B cell (primary cell): ENCODE measurements at places on chromosomes 5 and 9.
A peak's percentile ranks its signal among the peaks of the same experiment; 100 is the strongest.

DNA sequence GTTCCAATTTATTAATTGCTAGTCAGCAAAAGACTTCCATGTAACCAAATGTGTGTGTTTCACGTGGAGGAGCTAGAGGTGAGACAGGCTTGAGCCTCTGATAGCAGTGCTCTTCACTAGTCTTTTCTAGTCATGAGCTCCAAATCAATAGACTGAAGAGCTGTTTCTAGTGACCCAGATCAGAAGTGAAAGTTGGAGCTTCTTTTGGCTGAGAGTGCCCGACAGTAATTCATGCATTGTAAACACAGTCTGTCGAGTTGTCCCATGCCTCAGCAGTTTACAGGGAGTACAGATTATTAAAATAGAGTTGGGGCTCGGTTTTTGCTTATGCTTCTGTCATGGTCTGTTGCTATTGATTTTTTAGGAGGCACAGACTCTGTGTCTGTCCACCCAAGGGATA is 793.1 kb downstream of the DTWD2 start:
- no peak for DNase-seq

- DNase-seq = peak; percentile 14
Observed at GRCh38 chr9:123426406-123426805, 70.4 kb downstream of the CRB2 start.

GRCh38 chr9:123336449-123336848 is 19.5 kb upstream of the CRB2 start:
- no peak for DNase-seq

- DNase-seq = no peak
Observed at GRCh38 chr5:139460455-139460854, 2.1 kb downstream of the ECSCR start.

- no peak for DNase-seq
Observed at GRCh38 chr9:123523001-123523400, 167.0 kb downstream of the CRB2 start.

DNA sequence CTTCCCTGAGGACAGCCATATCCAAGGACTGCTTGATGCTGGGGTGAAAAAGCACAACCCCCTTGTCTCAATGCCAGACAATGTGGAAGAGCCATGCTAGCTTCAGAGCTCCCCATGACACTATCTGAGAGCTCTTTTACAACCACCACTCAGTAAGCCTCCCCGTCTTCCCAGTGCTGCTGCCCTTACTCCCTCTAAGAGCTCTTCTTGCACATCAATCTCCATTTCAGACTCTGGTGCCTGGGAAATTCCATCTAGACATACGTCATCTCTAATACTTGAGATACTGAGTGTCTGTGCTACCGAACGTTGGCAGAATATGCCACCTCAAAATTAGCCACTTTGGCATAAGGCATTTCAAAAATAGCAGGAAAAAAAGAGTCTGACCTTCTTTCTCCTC is 94.5 kb downstream of the EDIL3 start:
- DNase-seq = peak; percentile 1

- DNase-seq = no peak
Observed at GRCh38 chr9:126058591-126058990, 268.0 kb upstream of the MVB12B start.

- DNase-seq = no peak
Observed at GRCh38 chr9:96607971-96608370, 11.7 kb downstream of the CDC14B start.

- no peak for DNase-seq
Observed at GRCh38 chr5:149108651-149109280, 32.5 kb upstream of the ABLIM3 start.

DNA sequence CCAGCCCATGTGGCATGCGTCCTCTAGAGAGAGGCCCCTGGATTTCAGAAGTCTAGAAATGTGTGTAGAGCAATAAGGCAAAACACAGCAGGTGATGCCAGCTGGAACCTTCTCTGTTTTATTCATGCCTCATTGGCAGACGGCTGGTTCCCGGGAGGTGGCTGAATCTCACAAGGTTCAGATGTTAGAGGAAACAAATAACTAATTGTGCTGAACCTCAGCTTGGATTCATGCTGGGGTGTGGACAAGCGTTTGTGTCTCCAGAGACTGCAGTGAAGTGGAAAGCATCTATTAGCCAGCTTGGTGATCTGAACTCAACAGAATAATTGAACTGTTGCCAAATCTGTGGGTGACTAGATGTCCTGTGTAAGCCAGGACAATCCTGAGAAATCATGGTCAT is 131.1 kb upstream of the NR4A3 start:
- DNase-seq = no peak

DNA sequence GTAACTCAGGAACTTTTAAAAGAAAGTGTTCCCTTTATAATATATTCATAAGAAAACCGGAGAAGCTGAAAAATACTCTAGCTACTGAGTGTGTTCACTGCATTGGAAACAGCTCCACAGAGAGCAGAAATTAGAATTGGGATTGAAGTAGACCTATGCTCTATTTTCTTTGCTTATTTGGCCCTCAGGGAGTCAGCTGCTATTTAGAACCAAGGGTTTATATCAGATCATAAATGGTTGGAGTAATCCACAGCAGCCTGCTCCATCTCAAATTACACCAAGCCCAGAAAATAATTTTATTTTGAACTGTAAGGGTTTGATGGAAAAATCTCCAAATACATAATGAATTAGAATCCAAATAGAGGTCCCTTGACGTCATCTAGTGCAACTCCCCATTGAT is 202.6 kb downstream of the ADAMTSL1 start:
- no peak for DNase-seq

GRCh38 chr9:15146268-15146700 is 160.7 kb downstream of the TTC39B start:
- no peak for DNase-seq

- no peak for DNase-seq
Observed at GRCh38 chr9:85511746-85512145, 230.0 kb downstream of the AGTPBP1 start.

- peak; percentile 25 for DNase-seq
Observed at GRCh38 chr9:132114102-132114707, 34.5 kb upstream of the MED27 start.

DNA sequence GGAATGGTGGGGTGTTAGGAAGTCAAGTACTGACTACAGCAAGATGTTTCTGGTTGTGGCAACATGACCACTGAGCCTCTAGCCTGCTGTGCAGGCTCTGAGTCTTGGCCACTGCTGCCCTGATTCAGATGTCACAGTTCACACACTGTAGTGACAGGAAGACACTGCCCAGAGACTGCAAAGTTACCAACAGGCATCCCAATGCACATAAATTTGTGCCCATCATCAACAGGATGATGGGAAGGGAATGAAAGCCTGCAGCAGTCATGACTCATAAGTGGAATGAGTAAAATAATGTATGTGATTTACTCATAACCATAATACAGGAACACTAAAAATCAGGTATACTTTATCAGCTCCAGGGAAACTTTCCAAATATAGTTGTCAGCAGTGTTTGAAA is 251.6 kb upstream of the HAPLN1 start:
- no peak for DNase-seq

DNA sequence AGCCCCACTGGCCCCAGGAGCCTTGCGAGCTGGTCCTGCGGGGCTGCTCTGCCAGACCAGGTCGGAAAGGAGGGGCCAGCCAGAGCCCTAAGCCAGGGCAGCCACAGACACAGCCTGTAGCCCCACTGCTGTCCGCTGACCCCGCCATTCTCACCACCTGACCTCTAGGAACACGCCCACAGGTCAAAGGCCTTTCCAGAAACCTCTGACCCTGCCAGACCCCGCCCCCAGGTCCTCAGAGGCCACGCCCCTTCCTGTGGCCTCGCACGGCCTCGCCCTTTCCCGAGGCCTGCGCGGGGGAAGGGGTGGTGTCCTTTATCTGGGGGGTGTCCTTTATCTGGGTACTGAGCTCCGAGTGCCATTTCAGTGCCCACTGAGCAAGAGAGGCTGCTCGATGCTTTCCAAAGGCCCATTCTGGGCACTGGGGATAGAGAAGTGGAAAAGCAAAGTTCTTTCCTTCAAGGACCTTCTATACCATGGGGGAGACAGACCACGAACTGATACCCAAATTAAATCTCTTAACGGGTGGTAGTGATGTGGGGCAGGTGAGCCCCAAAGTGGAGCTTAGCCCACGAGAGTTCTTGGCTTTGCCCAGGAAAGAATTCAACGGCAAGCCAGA is 46.5 kb downstream of the P4HA2 start:
- no peak for DNase-seq

- DNase-seq = no peak
Observed at GRCh38 chr5:43020399-43020746, 19.7 kb downstream of the ANXA2R start.

- peak; percentile 85 for DNase-seq
Observed at GRCh38 chr9:5582835-5583195, 46.1 kb upstream of the RIC1 start.

DNA sequence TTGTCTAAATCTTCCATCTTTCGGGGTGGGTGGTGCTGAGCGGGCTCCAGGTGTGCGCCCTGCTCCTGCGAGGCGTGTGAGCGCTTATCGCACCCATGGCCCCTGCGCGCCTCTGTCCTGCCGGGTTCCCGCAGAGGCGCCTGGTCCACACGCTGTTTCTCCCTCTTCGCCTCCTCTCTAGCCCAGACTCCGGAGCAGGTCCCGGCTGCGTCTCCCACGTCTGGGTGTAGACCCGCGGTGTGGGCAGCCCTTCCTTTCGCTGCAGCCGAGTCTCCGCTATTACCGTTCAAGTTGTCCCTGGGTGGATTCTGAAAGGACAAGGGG is 40.5 kb upstream of the PLEKHG4B start:
- no peak for DNase-seq

DNA sequence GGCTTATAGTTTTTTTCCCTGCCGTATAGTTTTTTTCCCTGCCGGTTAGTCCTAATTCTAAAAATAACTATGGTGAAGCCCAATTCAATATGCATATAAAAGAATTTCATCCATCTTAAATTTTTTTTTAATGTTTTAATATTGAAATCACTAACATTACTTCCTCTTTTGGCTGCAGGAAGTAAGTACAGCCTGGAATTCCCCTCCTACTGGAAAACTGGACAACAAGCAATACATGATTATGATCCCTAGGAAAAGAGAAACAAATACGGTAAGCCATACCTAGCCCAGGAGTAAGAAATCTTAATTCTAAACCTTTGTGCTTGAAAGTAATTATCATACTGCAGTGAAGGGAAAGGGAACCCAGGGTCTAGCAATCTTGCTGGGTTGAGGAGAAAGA is 119.0 kb downstream of the NR3C1 start:
- peak; percentile 38 for DNase-seq

DNA sequence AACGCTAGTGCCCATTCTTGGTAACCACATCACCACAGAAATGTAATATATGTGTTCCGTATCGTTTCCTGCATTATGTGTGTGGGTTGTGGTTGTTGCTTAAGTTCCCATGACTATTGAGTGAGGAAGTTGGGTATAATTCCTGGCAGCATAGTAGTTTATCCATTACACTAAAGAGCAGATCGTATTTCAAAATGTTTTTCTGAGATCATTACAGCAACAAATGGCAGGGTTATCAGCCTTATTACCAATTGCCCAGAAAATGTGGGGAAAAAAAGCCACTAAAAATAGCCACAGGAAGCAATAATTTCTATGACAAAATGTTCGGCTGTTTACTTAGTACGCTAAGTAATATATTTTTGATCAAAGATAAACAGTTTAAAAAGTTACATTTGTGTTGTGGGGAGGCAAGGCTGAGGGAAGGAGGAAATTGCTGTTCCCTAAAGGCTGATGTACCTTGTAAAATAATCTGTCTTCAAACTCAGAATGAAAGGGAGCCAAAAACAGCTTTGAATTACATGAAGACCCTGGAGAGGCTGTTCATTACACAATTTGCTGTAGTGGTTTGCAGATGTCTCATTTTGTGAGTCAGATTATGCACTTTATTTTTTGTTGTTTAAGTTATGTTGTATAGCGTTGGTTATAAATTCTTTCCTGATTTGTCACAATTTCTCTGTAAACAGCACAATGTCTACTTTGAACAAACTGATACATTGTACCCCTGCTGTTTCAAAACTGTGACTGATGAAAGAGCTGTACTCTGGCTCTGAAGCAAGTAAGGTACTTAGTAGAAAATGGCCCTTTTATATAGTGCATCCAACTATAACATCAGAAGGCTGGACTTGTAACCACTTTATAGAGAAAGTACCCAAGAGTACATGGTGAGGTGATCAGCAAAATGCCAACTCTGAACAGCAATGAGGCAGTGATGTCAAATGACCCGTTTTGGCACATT is 1028.5 kb downstream of the NR2F1-AS1 start:
- DNase-seq = no peak

DNA sequence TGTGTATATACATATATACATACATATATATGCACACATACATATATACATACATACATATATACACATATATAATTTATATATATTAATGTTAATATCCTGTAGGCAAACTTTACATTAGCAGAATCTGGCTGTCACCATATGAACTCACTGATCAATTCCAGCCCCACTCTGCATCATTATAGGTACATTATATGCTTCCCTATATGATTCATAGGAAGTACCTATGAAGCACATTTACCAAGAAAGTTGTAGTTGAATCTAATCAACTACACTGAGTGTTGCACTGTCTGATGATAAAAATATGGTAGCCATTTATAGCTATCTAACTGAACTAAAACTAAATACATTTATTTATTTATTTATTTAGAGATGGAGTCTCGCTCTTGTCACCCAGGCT is 5.5 kb upstream of the SPATA6L start:
- DNase-seq = no peak

DNA sequence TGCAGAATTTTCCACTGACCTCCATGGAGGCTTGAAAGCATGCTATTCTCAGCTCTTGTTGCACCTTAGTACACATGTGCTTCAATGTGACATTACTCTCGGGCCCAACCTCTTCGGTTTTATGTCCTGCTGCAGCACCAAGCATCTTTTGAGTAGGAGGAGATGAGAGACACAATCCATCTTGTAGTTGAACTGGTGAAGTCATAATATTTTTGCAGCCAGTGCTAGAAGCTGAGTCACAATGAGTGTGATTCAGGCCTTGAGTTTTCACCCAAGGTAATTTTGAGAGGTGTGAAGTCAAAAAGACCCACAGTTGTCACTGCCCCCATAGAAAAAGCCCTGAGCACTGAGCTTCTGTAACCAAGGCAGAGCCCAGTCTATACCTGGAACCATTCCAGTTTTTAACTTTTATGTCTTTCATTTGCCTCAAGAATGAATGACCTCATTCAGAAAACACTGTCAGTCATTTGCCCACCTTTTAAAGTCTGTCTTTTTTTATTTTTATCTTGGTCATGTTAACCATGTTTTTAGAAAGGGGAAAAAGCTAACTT is 117.7 kb downstream of the ZNF462 start:
- DNase-seq = no peak

- no peak for DNase-seq
Observed at GRCh38 chr9:14014218-14014617, 299.7 kb downstream of the NFIB start.

DNA sequence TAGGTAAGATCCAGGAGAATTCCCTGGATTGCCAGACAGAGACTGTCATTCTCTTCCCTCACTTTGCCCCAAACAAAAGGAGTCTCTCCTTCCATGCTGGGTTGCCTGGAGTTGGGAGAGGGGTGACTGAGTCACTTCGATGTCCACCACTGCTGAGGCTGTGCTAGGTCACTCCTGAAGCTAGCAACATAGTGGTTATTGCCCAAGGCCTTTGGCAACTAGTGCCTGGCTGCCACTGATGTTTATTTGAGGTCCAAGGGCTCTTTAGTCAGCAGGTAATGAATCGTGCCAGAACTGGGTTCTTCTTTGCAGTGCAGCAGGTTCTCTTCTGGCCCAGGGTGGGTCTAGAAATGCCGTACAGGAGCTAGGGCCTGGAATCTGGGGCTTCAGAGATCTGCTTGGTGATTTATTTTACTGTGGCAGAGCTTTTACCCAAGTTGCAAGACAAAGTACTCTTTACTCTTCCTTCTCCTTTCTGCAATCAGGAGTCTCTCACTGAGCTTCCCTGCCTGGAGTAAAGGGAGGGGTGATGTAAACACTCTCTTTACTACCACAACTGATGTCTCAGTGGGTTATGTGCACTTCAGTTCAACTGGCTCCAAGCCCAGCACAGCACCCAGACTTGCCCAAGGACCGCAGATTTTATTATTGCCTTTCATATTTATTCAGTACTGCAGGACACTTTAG is 155.7 kb upstream of the SH3GL2 start:
- DNase-seq = no peak
